ENCODE measurements at places on chromosomes 12 and 14.

DNA sequence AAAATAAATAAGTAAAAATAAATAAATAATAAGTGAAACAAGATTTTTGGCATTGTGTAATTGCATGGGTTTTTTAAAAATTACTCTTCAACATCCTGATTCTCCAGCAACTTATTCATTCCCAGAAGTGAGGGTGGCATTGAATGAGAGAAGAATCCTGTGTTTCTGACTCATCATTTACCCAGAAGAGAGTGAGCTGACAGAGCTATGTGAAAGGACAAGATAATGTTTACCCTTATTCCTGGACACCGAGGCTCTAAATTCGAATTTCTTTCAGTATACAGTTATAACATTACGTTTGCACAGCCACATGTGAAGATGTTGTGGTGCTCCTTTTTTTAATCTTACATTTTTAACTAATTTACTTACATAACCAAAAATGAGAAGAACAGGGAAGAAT is 36.4 kb downstream of the BBS10 start:
- no peak for DNase-seq

- no peak for DNase-seq
Observed at GRCh38 chr12:31506515-31507306, 84.2 kb downstream of the DENND5B start.

DNA sequence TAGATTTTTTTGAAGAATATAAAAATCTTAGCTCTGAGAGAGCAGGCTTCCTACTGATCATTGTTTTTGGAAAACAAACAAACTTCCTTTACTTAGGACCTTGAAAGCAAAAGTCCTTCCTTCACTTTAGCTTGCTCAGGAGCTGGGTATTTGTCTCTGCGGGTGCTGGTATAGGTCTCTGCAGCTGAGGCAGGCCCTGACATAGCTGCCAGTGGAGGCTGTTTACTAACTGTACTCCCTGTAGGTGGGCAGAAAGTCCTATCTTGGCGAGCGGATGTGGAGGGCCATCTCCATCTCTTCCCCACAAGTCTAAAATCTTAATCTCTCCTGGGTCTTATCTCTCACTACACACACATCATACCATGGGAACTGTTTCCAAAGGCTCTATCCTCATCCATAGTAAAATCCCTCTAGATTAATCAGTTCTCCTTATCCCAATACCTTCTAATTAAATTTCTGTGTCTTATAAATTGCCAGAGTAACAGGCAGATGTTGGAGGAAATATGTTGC is 4.1 kb upstream of the MIA2 start:
- no peak for DNase-seq

DNA sequence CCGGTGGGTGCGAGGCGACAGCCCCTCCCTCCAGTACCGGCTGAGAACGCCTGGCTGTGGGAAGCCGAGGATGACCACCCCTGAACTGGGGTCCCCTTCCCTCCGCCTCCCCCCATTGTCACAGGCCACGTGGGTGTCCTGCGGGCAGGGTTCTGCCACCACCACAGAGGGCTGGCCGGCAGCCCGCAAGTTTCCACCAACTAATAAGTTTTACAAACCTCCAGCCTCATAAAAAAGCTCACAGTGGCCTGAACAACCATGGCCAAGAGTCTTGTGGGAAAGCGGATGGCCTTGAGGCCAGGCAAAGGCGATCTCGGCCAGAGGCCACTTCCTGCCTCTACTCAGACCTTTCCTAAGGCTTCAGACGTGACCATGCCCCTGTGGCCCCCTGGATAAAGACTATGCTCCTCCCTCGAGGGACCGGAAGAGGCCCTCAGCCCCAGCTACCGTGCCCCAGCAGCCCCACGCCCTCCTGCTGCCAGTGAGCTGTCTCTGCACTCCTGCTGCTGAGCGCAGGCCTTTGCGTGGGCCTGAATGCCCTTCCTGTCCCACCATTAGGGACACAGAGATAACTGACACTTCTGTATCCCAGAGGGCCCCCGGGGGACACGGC is 46.1 kb upstream of the DLK1 start:
- DNase-seq, result no peak

DNA sequence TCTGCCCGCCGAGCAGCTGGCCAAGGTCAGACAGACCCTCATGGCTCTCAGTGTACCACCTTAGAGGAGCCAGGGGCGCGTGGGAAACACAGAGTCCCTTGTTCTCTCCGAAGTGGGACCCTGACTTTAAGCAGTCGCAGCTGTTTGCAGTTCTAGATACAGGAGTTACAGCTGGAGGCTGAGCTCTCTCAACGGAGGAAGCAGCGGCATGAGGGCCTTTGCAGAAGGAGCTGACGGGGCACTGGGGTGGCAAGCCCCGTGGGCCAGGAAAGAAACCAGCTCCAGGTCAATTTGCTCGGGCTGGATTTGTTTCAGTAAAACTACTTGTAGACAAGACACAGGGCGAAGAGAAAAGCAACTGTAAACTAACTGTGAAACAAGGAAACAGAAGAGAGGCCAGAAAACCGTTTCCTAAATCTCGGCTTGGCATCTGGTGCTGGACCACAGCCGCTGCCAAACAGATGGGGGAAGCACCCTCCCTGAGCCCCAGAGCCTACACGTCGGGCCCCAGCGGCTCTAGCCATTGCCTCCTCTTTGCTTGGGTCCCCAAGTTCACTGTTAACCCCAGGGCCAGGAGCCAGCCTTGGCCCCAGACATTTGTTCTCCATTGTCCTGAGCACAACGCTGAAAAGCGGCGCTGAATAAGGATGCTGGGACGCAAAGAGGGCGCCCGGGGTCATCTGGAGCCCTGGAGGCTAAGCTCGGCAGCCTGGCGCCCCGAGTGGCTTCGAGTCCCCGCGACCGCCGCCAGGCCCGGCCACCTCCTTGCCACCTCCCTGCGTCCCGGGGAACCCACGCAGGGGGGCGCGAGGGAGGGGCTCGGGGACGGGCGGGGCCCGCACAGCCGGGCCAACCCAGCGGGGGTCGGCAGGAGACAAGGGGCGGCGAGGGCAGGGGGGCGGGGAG is 914 bp upstream of the PACS2 start:
- no peak for DNase-seq

GRCh38 chr14:50943261-50943942 is 881 bp downstream of the PYGL start:
- no peak for DNase-seq

DNA sequence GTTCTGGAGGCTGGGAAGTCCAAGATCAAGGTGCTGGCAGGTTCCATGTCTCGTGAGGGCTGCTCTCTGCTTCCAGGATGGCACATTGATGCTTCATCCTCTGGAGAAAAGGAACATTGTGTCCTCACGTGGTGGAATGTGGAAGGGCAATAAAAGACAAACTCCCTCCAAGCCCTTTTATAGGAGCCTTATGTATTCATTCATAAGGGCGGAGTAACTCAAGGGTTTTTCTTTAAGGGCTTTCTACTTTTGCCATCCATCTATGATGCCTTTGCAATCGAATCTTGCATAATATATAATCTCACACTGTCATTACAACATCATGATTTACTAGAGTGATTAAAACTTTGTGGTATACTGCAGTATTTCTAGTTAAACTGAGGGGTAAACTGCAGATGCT is 132.7 kb upstream of the DDHD1 start:
- DNase-seq, result no peak

- DNase-seq, result peak; percentile 77
Observed at GRCh38 chr14:76486251-76486743, 110.4 kb downstream of the ESRRB start.

- no peak for DNase-seq
Observed at GRCh38 chr12:22755629-22756028, 130.7 kb downstream of the ETNK1 start.

DNA sequence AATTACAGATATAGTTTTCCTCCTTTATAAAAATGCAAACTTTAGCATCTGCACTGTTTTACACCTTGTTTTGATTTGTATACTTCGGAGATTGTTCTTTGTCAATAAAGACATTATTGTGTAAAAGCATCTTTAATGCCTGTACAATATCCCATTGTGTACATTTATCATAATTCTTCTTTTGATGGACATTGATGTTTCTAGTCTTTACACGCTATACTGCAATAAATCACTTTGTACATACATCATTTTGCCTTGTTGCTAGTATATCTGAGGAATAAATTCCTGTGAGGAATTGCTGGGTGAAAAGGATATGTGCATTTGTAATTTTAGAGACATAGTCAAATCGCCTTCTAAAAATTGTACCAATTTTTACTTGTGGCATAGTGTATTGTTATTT is 30.4 kb downstream of the WDR20 start:
- DNase-seq, result no peak

DNA sequence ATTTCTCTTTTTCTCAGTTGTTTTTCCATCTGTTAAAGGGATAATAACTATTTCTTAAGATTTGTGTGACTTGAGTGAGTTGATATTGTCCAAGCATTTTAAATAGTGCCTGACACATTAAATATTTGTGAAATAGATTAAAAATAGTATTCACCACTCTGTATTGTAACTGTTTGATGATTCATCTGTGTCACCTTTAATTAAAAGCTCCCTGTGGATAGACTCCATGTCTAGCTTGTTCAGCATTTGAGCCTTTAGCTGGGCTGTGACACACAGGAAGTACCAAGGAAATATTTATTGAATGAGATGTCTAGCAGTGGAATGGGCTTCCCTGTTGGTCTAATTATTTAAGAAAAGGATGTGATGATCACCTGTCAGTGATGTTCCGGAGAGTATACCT is 1.8 kb upstream of the GLIPR1L2 start:
- DNase-seq, result no peak

GRCh38 chr12:105705765-105706164 is 375.3 kb downstream of the C12orf75 start:
- DNase-seq, result peak; percentile 54

GRCh38 chr12:121953117-121953692 is 34.8 kb downstream of the CFAP251 start:
- DNase-seq, result no peak

- no peak for DNase-seq
Observed at GRCh38 chr12:115584156-115584555, 693.3 kb downstream of the MED13L start.

DNA sequence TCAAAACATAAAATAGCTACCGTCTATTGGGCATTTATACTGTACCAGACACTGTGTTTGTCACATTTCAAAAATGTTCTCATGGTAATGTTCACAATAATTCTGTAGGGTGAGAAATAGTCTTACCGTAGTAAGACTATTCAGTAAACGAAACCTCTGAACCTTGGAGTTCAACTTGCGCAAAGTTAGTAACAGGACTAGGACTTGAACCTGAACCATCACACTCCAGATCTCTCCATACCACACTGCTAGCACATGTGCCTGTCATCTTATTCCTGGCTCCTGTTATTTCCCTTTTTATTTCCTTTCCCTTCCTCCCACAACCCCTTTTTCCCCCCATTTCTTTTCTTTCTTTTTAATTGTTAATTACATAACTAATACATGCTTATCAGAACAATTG is 65.4 kb downstream of the PLEKHA5 start:
- no peak for DNase-seq

GRCh38 chr14:54343272-54344121 is 53.3 kb upstream of the CDKN3 start:
- peak; percentile 67 for DNase-seq

- no peak for DNase-seq
Observed at GRCh38 chr14:95481391-95482022, 34.9 kb downstream of the SYNE3 start.

DNA sequence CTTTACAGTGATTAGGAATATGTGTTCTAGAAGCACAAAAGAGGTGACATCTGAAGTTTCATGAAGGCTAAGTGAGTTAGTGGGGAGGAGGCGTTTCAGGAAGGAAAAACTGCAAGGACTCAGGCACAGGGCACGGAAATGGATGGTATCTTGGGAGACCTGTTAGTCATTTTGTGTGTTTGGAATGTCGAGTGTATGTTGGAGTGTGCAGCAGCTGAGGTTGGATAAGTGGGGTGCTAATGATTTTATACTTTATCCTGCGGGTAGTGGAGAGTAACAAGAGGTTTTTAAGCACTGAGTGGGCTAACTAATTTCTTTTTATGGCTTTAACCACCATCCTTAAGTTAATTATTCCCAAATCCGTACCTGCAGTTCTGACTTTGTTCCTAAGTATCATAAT is 571.5 kb upstream of the FBXO33 start:
- DNase-seq, result no peak
